ENCODE measurements at places on chromosomes 2 and 18. TPM values are rescaled to one million over a fixed set of nuclear protein-coding genes. Genes with fewer than 3 reads are reported as not detected.

The VPS54 gene
- total RNA-seq, result 9.9 TPM

The DNAJC5G gene
- not detected for total RNA-seq

The DNAH7 gene
- 0.10 TPM for total RNA-seq

The ALKAL2 gene
- not detected for total RNA-seq

The IL36G gene
- total RNA-seq, result not detected

The CLEC4F gene
- total RNA-seq, result 0.44 TPM

The KCNK3 gene
- total RNA-seq, result 0.15 TPM

The CNTNAP5 gene
- total RNA-seq, result not detected

The NFATC1 gene
- 28.7 TPM for total RNA-seq

The ANKMY1 gene
- 5.8 TPM for total RNA-seq

All from psoas muscle (tissue), 8 donors.